ENCODE measurements at places on chromosomes 16 and 17.

GRCh38 chr16:69115361-69115760 is 9.9 kb downstream of the HAS3 start:
- no peak overlapping the region for H3K4me3 ChIP-seq
- H3K27me3 ChIP-seq, result no peaks in the 10 kb centered on the region
- no peak for DNase-seq
- no peaks in the 10 kb centered on the region for H3K4me1 ChIP-seq

GRCh38 chr17:73630965-73631595 is 13.2 kb downstream of the SDK2 start:
- DNase-seq, result no peak
- H3K36me3 ChIP-seq, result no peaks in the 10 kb centered on the region
- H3K4me1 ChIP-seq, result no peaks in the 10 kb centered on the region
- no peaks in the 10 kb centered on the region for H3K27me3 ChIP-seq
- H3K4me3 ChIP-seq, result no peak overlapping the region

DNA sequence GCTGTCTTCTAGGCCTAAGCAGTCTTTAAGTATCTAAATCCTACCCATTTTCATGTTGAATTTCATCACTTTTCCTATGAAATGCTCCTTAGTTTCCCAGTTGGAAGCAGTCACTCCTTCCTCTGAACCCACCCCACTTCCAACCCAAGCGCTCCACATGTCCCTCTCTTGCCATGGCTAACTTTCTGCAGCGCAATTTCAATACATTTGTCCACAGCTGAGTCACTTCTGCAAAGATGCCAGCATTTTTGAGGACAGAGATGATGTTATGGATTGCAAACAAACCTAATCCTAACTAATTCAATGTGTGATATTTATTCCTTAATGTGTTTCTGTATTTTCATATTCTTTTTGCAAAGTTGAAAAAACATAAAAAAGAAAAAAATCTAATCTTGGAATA is 71.7 kb downstream of the HLF start:
- no peak overlapping the region for H3K4me3 ChIP-seq
- DNase-seq, result no peak
- H3K4me1 ChIP-seq, result no peaks in the 10 kb centered on the region
- no peak overlapping the region for H3K27ac ChIP-seq
- H3K36me3 ChIP-seq, result no peaks in the 10 kb centered on the region

- H3K36me3 ChIP-seq, result no peaks in the 10 kb centered on the region
- no peaks in the 10 kb centered on the region for H3K27me3 ChIP-seq
- peaks cover 43% of the 10 kb centered on the region for H3K4me1 ChIP-seq
- peak; percentile 34 for DNase-seq
Measured at GRCh38 chr16:8867216-8867931, 1.4 kb downstream of the CARHSP1 start.

- H3K27ac ChIP-seq, result no peak overlapping the region
- DNase-seq, result no peak
- no peaks in the 10 kb centered on the region for H3K4me1 ChIP-seq
- H3K4me3 ChIP-seq, result no peak overlapping the region
Measured at GRCh38 chr17:36496018-36496789, 9.7 kb downstream of the ZNHIT3 start.

- H3K27me3 ChIP-seq, result peaks cover 10% of the 10 kb centered on the region
- no peak overlapping the region for H3K27ac ChIP-seq
- H3K4me3 ChIP-seq, result no peak overlapping the region
Measured at GRCh38 chr17:16585796-16586195, 16.8 kb upstream of the ZNF287 start.

- H3K27me3 ChIP-seq, result no peaks in the 10 kb centered on the region
- DNase-seq, result no peak
- H3K4me1 ChIP-seq, result peaks cover 12% of the 10 kb centered on the region
- no peaks in the 10 kb centered on the region for H3K36me3 ChIP-seq
- no peak overlapping the region for H3K4me3 ChIP-seq
- H3K27ac ChIP-seq, result no peak overlapping the region
Measured at GRCh38 chr17:75983501-75984181, 4.6 kb downstream of the TEN1 start.

DNA sequence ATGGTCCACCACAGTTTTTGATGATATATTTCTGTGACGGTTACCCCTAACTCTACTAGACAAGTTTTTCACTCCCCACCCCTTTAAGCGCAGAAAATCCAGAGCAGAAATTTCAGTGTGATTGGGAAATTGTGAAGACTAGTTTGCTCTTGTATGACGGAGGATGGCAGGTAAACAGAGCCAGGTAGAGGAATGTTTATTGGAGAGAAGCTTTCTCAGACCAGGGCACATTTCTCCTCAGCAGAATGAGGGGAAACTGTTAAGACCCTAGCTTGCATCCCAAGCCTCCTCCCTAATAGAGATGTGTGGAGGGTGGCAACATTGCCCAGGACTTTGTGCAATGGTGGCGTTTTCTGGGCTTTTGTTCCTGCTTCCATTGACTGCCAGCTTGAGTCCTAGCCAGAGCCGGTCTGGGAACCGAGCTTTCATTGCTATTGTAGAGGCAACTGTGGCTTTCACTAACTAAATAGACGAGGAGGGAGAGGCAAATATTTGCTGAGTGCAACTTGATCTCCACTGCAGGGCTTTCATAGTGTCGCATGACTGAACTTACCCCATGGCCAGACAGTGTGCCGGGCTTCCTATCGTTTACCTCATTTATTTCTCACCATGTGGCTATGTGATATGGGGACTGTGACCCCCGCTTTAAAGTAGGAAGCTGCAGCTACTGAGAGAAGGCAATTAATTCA is 159.6 kb upstream of the MPHOSPH6 start:
- no peak for DNase-seq
- H3K36me3 ChIP-seq, result no peaks in the 10 kb centered on the region
- no peaks in the 10 kb centered on the region for H3K27me3 ChIP-seq
- H3K4me3 ChIP-seq, result no peak overlapping the region

DNA sequence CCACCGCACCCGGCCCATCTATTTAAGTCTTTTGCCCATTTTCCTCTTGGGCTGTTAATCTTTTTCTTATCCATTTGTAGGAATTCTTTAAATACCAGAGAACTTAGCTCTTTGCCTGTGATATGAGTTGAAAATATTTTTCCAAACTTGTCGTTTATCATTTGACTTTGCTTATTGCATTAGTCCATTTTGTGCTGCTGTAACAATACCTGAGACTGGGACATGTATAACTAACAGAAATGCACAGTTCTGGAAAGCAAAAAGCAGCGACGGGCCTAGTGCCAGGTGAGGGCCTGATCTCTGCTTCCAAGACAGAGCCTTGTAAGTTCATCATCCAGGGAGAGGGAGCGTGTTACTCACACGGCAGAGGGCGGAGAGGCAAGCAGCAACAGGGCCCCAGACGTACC is 25.6 kb upstream of the BHLHA9 start:
- no peaks in the 10 kb centered on the region for H3K4me1 ChIP-seq
- DNase-seq, result no peak
- H3K36me3 ChIP-seq, result no peaks in the 10 kb centered on the region
- no peaks in the 10 kb centered on the region for H3K27me3 ChIP-seq
- H3K27ac ChIP-seq, result no peak overlapping the region

DNA sequence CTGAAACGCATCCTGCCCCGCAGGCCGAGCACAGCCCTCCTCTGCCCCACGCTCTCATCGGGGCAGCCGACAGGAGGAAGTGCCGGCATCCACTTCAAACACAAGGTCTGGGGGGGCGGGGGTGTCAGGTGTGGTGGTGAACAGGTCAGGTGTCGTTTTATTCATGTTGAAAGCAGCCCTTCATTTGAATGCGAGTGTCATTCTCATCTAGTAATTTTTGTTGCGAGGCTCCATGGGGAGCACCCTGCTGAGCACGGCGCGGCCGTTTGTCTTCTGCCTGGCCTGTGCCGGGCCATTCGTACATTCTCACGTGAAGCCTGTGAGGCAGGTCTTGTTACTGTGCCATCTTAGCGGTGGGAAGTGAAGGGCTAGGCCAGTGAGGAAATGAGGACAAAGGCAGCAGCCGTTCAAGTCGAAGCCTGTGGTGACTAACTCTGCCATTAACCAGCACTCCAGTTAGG is 1.9 kb downstream of the ACSF3 start:
- no peaks in the 10 kb centered on the region for H3K27me3 ChIP-seq
- no peak for DNase-seq
- peaks cover 69% of the 10 kb centered on the region for H3K4me1 ChIP-seq
- H3K4me3 ChIP-seq, result no peak overlapping the region
- H3K27ac ChIP-seq, result peak overlapping the region; percentile 76
- H3K36me3 ChIP-seq, result peaks cover 7% of the 10 kb centered on the region

GRCh38 chr16:61569028-61569427 is 467.2 kb downstream of the CDH8 start:
- no peak for DNase-seq
- no peaks in the 10 kb centered on the region for H3K27me3 ChIP-seq
- H3K4me1 ChIP-seq, result no peaks in the 10 kb centered on the region
